ENCODE measurements at places on chromosomes 6 and 20.

- DNase-seq, result no peak
Observed at GRCh38 chr6:41638002-41638934, at the start of gene MDFI. Gene MDFI, plus strand, starts transcription at chr6:41638468. Its CDS starts 282 bp downstream, at chr6:41638750.

DNA sequence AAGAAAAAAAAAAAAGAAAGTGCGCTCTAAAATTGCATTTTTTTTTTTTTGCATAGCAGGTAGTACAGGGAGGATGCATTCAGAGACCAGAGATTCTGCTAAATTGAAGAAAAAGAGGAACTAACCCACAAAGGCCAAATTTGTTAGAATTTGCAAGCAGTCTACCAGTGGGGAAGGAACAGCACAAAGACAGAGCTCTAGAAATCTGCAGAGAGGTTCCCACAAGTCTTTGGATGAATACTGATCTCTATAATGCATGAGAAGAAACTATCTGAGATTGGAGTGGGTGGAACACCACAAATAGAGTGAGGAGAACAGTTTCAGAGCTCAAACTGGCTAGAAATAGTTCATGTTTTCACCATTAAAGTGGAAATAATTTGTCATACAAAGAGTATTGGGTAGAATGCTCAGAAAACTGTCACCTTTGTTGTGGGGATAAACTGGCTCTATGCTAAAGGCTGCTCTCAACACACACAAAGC, 79.6 kb upstream of the AHI1 start:
- no peak for DNase-seq

- DNase-seq, result no peak
Observed at GRCh38 chr20:54188132-54188849, 14.5 kb upstream of the CYP24A1 start.

DNA sequence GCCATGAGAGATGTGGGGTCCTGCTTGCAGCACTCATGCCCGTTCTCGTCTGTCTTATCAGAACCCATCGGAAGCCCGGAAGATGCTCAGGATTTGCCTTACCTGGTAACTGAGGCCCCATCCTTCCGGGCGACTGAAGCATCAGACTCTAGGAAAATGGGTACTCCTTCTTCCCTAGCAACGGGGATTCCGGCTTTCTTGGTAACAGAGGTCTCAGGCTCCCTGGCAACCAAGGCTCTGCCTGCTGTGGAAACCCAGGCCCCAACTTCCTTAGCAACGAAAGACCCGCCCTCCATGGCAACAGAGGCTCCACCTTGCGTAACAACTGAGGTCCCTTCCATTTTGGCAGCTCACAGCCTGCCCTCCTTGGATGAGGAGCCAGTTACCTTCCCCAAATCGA, 8.3 kb downstream of the PI16 start:
- DNase-seq, result peak; percentile 12

- DNase-seq, result no peak
Observed at GRCh38 chr6:44452725-44453124, 65.2 kb downstream of the CDC5L start.

DNA sequence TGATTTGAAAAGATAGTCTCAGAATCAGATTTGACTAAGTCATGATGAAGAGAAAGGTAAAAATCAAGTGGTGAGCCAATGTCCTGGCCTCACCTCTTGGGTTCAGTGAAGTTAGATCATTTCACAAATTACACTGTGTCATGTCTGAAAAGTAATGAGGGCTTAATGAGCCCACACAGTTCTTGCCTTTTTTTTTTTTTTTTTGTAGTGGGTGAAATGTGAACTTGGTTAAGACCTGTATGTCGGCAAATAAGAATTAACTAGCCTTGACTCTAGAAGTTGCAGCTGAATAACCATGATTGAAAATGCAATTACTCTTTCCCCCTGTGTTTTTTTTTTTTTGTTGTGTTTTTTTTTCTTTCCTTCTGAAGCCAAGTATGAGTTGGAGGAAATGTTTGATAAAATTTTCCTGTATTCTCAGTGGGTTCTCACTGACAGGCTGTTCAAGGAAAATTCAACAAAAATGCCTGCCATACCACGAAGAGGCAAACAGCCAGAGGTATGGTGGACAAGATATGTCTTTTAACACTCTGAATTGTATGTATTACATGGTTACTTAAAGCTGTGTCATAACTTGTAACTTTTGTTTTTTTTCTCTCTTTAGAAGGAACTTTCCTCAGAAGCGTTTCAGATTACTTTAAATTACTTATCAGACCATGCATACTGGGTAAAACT, 135.2 kb upstream of the MLIP start:
- no peak for DNase-seq

DNA sequence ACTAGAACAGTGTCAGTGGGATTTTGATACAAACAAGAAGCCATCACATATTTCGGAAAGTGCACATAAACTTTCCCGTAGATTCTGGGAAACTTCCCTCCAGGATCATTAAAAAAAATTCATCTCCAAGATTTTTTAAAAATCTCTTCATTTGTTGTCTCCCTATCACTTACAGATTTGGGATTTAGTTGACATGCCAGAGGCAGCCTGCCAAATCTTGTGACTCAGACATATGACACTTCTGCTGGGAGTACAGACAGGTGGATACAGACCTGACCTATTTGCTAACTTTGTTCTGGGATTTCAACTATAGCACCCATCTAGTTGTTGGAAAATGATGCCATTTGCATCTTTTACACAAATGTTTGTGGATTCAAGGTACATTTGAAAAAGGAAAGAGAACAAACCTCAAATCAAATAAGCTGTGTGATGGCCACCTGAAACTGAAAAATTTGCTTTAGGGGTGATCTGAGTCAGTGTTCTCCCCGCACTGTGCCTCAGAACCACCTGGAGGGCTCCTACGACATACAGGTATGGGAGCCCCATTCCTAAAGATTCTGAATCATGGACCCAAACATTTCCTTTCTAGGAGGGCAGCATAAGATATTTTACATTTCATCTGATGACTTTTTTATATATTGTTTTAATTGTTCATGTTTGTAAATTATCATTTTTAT, 21.9 kb upstream of the CD2AP start:
- DNase-seq, result no peak

DNA sequence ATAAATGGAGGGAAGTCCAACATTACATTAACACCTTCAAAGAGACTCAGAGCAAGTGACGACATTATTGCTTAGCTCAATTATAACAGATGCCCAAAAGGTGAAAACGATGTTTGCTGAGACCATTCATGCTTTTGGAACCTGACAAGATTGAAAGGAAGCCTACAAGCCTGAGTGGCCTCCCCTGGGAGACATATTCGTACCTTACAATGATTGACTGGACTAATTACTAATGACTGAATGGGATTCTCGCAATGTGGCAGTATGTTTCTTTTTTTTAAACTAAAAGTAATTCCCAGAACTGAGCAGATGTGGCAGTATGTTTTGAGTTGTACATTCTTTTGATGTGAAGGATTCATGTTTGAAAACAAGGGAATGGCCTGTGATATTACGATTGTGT, 49.9 kb downstream of the VEGFA start:
- no peak for DNase-seq

- DNase-seq, result no peak
Observed at GRCh38 chr20:24658920-24659660, 189.7 kb downstream of the SYNDIG1 start.

DNA sequence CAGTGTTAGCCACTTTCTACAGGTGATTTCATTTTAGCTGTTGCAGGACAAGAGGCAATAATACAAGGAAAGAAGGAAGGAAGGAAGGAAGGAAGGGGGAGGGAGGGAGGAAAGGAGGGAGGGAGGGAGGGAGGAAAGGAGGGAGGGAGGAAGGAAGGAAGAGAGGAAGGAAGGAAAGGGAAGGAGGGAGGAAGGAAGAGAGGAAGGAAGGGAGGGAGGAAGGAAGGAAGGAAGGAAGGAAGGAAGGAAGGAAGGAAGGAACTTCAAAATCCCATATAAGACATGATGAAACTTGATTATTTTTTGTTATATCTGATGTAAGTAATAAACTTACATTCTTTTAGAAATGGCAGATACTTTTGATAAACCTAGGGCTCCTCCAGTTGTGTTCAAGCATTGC, 83.6 kb downstream of the TFAP2B start:
- DNase-seq, result no peak

- no peak for DNase-seq
Observed at GRCh38 chr6:151805286-151805840, 2.1 kb upstream of the ESR1 start.

GRCh38 chr20:49323622-49324238, 45.9 kb upstream of the ZNFX1 start:
- DNase-seq, result no peak

DNA sequence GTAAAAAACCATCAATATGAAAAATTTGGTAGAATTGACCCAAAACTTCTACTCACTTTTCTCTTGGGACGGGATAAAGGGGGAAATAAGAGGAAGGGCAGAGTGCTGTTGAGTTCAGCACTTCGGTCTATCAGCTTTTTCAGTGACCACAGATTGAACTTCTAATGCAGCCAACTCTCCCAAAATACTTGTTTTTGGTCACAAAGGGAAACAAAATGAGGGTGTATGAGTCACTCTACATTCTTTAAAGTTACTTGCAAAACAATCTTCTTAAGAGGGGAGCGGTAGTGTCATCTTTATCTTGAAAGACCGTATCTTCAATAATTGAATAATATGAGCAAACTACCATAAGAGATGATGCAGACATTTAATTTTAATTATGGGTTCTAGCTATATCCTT, 661.3 kb downstream of the CD109 start:
- no peak for DNase-seq

DNA sequence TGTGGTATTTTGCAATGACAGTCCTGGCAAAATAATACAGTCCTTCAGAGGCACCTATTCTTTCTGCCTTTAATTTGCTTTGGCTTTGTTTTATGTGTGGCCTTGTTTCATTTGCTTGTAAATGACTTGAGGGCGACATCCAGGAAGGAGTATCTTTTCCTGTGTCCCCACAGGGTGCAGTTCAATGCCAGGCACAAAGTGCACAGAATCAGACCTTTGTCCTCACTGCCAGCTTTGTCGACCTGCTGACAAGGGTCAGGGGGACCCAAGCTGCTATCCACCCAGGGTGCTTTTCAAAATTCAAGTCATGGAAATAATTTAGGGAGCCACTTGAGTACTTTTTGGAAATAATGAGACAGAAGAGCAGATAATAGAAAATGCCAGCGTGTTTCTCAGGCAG, 37.0 kb upstream of the CDKN1A start:
- DNase-seq, result no peak

- no peak for DNase-seq
Observed at GRCh38 chr6:1868561-1869261, 259.0 kb downstream of the FOXC1 start.

DNA sequence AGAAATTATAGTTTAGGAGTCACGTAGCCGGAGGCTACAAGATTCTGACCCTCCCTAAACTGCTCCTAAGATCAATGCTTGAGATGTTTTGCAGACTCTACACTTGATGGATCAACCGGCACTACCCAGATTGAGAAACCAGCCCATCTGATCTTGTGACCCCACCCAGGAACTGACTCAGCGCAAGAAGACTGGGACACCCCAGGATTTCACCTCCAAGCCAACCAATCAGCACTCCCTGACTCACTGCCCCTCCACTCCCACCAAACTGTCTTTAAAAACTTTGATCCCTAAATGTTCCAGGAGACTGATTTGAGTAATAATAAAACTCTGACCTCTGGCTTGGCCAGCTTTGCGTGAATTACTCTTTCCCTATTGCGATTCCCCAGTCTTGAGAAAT, 99.8 kb downstream of the OPRM1 start:
- no peak for DNase-seq

- DNase-seq, result no peak
Observed at GRCh38 chr6:84273048-84273809, 45.8 kb upstream of the CEP162 start.

- no peak for DNase-seq
Observed at GRCh38 chr6:31227143-31227542, 44.7 kb downstream of the HLA-C start.

GRCh38 chr6:146693342-146693741, 94.6 kb downstream of the ADGB start:
- no peak for DNase-seq

GRCh38 chr6:128725271-128726233, 157.4 kb upstream of the LAMA2 start:
- no peak for DNase-seq

DNA sequence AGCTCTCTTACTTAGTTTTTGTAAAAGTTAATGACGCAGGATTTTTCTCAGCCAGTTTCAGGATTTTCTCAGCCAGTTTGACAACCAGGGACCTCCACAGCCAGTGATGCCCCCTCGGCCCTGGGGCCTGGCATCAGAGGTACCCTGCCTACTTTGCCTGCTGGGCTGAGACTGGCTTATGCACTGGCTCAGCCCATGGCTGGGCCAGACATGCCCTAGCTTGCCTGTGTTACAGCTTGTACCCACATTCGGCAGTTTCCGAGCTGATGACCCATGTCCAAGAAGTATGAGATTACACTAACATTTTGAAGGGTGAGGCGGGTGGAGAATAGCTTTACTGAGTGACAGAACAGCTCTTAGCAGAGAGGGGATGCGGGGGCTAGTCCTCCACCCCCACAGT, 406.1 kb upstream of the HSF2 start:
- no peak for DNase-seq

- DNase-seq, result no peak
Observed at GRCh38 chr20:62799459-62799858, 3.2 kb downstream of the MRGBP start.

DNA sequence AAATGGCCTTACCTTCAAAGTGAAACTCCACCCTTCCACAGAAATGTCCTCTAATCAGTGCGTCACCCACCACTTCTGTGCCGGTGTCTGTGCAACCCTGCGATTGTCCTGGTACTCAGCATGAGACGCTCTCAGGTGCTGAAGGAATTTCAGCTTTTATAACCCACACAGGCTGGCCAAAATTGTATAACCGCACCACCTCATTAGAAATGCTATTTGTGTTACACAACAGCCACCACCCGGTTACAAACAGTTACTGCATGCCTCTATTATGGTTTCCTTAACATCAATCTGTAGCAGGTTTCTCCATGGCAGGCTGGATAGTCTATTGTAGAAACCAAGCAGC, 51.5 kb downstream of the SLC23A2 start:
- DNase-seq, result no peak

DNA sequence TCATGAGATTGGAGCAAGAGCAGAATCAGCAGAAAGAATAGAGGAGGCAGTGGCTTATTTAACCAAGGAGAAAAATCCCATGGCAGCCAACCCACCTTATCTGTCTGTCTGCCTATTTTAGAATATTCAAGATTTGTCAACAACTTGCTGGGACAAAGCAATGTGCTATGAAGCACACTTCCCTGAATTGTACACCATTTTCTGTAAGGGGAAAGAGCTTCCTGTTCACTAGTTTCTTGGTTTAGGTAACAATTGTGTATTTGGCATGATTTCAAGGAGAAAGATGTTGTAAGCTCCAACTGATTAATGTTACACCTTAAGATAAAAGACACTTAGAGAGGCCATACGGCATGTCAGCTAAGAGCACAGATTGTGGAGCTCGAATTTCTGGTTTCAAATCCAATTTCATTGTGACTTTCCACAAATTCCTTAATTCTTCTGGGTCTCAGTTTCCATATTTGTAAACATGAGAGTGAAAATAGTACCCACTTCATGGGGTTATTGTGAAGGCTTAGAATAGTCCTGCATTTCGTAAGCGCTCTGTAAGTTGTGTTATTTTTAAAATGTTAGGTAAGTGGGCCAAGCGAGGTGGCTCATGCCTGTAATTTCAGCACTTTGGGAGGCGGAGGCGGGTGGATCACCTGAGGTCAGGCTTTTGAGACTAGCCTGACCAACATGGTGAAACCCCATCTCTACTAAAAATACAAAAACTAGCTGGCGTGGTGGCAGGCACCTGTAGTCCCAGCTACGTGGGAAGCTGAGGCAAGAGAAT, 4.8 kb upstream of the MUC22 start:
- DNase-seq, result no peak

GRCh38 chr6:31582230-31582643, at the start of gene LTB:
Gene LTB, minus strand, starts transcription at chr6:31582424. Its CDS starts 7 bp downstream, at chr6:31582417.
- no peak for DNase-seq

- no peak for DNase-seq
Observed at GRCh38 chr6:21785164-21785563, 191.6 kb downstream of the SOX4 start.

- DNase-seq, result no peak
Observed at GRCh38 chr6:17297271-17298080, 16.3 kb downstream of the RBM24 start.

Data from NCI-H446 treated with DMSO at 0.1 percent for 48 hours (cell line).